Urothelium cell line (cell line): ENCODE measurements at places on chromosomes 12 and 14.

GRCh38 chr14:65007202-65007601, 20.5 kb downstream of the FNTB start:
- DNase-seq, result no peak

DNA sequence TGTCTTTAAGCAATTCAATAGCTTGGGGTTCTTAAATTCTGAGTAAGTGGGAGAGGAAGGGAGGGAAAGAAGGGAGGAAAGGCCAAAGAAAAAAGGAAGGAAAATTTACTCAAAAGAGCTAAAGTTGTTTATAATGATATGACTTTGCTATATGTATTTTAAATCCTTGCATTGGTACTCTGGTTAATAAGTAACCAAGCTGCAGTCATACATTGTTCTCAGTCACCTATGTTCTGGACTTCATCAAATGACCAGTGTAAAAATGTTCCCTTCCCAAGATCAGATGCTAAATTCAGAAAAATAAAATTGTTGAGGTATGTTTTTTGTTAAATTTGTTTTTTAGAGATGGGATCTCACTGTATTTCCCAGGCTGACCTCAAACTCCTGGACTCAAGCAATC, 259.9 kb upstream of the CPNE8 start:
- DNase-seq, result no peak

DNA sequence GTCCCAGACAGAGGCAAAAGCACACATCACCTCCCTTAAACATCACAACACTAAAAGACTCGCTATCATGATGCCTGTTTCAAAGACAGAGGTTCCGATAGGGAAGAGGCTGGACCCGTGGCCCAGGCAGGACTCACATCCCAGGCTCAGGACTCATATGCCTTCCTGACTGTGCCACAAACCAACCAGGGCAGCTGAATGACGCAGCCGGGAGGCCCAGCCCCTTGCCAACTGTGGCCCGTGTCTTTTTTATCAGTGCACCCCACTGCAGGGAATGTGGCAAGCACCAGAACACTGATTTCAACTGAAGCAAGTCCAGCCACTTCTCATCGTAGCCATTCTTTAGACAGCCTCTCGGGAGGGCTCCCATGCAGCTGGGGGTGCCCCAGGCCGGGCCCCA, 132.3 kb downstream of the KSR2 start:
- DNase-seq, result no peak

- no peak for DNase-seq
These were observed 33.7 kb upstream of the CCNT1 start for GRCh38 chr12:48750215-48750614.

DNA sequence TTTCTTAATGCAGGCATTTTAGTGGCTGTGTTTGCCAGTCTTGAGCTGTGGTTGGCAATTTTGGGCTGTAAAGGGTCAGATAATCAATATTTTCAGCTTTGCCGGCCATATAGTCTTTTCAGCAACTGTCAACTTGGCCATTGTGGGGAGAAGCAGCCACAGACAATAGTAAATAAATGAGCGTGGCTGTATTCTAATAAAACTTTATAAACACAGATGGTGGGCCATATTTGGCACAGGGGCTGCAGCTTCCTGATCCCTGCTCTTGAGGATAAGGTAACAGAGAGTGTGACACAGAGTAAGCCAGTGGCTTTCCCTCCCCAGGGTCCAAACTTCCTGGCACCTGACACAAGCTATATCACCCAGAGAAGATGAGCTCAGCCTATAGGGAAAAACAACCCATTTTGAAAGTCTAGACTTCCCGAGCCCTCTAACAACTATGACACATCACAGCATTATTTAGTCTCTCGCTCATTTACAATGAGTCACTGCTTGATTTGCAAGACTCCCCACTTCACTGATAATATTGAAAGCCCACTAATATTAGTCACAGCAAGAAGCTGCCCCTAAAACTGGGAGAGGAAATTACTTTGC, 163.1 kb upstream of the TMPO start:
- peak; percentile 57 for DNase-seq

- DNase-seq, result no peak
These were observed 12.8 kb downstream of the ATP2B1 start for GRCh38 chr12:89695830-89696229.
